ENCODE measurements at places on chromosomes 3 and 15. TPM values are rescaled to one million over a fixed set of nuclear protein-coding genes. Genes with fewer than 3 reads are reported as not detected.

- H3K27me3 ChIP-seq: no peaks in the 10 kb centered on the region
- H3K4me3 ChIP-seq: no peak overlapping the region
- H3K4me1 ChIP-seq: no peaks in the 10 kb centered on the region
- DNase-seq: no peak
- H3K36me3 ChIP-seq: no peaks in the 10 kb centered on the region
- H3K27ac ChIP-seq: no peak overlapping the region
Observed at GRCh38 chr3:179977356-179977755, 59.4 kb downstream of the PEX5L start.

- H3K27me3 ChIP-seq: no peaks in the 10 kb centered on the region
- no peaks in the 10 kb centered on the region for H3K4me1 ChIP-seq
Observed at GRCh38 chr3:155948476-155948875, 78.0 kb downstream of the GMPS start.

GRCh38 chr15:37788330-37788729 lies 146.1 kb upstream of the TMCO5A start:
- no peak overlapping the region for H3K27ac ChIP-seq
- H3K4me1 ChIP-seq: no peaks in the 10 kb centered on the region
- H3K27me3 ChIP-seq: no peaks in the 10 kb centered on the region
- no peak overlapping the region for H3K4me3 ChIP-seq

DNA sequence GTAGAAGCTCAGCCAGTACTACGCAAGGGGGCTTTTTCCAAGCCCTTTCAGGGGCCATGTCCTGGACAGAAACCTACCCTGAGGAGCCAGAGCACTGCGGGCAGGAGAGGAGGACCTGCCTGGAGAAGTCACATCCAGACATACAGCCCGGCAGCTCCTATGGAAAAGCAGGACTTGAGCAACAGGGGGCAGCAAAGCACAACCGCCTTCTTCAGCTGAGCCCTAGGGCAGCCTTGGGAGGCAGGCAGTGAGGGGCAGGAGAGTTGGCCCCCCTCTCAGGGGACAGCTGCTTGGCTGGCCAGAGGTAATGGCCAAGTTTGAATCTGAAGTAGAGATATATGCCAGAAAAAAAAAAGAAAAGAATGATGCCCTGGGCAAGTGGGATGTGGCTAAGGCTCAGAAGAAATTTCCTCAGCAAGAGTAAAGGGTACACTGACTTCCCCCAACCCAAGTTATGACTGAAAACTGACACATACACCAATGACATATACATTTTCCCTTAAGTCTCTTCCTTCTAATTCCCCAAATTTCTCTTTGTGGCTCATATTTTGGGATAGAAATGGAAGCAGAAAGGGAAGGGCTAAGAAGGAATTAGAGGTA lies 56.9 kb downstream of the CYP19A1 start:
- no peaks in the 10 kb centered on the region for H3K27me3 ChIP-seq
- H3K4me1 ChIP-seq: no peaks in the 10 kb centered on the region
- no peak overlapping the region for H3K4me3 ChIP-seq
- no peaks in the 10 kb centered on the region for H3K36me3 ChIP-seq
- DNase-seq: no peak

DNA sequence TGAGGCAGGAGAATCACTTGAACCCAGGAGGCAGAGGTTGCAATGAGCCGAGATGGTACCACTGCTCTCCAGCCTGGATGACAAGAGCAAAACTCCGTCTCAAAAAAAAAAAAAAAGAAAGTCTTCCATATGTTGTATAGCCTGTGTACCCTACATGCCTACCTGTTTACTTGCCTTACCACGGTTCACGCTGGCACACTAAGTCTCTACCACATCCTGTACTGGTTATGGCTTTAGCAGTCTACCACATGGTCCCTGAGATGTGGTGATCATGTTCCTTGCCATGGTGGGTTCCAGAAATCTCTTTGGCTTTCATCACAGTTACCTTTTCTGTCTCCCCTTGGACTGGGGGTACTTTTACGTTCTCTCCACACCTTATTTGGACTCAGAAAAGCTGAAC lies 63.8 kb upstream of the TBC1D5 start:
- no peak overlapping the region for H3K4me3 ChIP-seq
- H3K4me1 ChIP-seq: no peaks in the 10 kb centered on the region

ICE2 gene
- total RNA-seq: 21.5 TPM

DNA sequence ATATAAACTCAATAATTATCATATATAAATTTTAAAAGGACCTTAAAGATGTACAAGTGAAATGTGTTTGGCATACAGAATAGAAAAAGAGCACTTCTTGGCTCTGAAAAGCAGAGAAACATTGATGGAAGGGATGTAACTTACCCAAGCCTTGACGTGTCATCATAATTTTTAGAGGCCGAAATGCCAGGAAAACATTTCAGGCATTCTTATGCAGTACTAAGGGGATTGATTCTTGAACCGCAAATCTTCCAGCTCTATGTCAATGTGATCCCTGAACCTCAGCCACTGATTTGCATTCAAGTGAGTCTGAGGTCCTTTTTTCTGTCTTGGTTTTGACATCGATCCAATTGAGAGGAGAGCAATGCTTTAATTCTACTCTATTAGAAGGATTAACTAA lies 97.8 kb downstream of the CLDN1 start:
- H3K4me3 ChIP-seq: no peak overlapping the region
- H3K36me3 ChIP-seq: no peaks in the 10 kb centered on the region
- no peak overlapping the region for H3K27ac ChIP-seq
- no peaks in the 10 kb centered on the region for H3K4me1 ChIP-seq
- no peaks in the 10 kb centered on the region for H3K27me3 ChIP-seq
- no peak for DNase-seq

CHRD gene
- 12.3 TPM for total RNA-seq

GRCh38 chr3:115819785-115820384 lies 196.6 kb downstream of the GAP43 start:
- no peaks in the 10 kb centered on the region for H3K4me1 ChIP-seq
- DNase-seq: no peak
- H3K4me3 ChIP-seq: no peak overlapping the region
- H3K27ac ChIP-seq: no peak overlapping the region
- H3K36me3 ChIP-seq: no peaks in the 10 kb centered on the region
- no peaks in the 10 kb centered on the region for H3K27me3 ChIP-seq

TTLL13 gene
- total RNA-seq: 0.32 TPM

- H3K4me3 ChIP-seq: no peak overlapping the region
- no peak overlapping the region for H3K27ac ChIP-seq
- peaks cover 9% of the 10 kb centered on the region for H3K27me3 ChIP-seq
Observed at GRCh38 chr3:112966633-112967032, 8.3 kb downstream of the CD200R1 start.

DNA sequence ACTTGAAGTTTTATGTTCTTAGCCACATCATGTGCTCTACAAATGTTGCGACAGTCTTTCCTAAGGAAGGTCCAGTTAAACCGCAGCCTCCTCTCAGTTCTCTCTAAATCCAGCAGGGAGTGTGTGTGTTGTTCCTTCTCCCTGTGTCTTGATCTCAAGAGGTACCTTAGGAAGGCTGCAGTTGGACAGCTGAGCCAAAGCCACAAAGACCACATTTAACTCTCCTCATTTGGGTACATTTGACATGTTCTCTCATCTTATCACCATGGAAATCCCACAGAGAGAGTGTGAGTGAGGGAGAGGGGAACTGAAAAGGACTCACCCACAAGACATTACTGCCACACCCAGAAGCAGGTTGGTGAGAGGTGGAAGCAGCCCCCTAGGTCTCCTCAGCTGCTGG lies 79.5 kb downstream of the CD200R1L start:
- no peak for DNase-seq
- no peak overlapping the region for H3K4me3 ChIP-seq
- H3K27me3 ChIP-seq: no peaks in the 10 kb centered on the region
- H3K4me1 ChIP-seq: no peaks in the 10 kb centered on the region

GRCh38 chr3:23072693-23073092 lies 130.4 kb upstream of the UBE2E2 start:
- peaks cover 8% of the 10 kb centered on the region for H3K4me1 ChIP-seq
- H3K36me3 ChIP-seq: no peaks in the 10 kb centered on the region
- H3K27ac ChIP-seq: no peak overlapping the region
- no peak for DNase-seq

GRCh38 chr15:74845208-74845568 lies 2.2 kb upstream of the ULK3 start:
- peaks cover 28% of the 10 kb centered on the region for H3K4me1 ChIP-seq
- H3K27me3 ChIP-seq: no peaks in the 10 kb centered on the region
- H3K36me3 ChIP-seq: peaks cover 60% of the 10 kb centered on the region
- no peak for DNase-seq
- no peak overlapping the region for H3K4me3 ChIP-seq

DNA sequence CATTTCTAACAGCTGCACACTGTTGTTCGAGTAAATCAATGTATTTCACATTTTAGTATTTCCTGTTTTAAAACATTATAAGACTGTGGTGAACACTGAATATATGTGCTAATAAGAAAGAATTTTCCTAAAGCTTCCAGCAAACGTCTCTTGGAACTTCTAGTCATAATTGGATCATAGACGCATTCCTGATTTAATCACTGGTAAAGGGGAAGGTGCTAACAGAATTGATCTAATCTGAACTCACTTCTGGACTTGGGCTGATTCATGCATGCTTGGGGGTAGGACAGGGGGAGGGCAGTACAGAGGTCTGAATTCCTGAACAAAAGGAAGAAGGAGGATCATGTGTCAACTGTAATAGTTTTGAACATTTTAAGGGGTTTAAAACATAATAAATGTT lies 7.3 kb upstream of the LEKR1 start:
- H3K36me3 ChIP-seq: no peaks in the 10 kb centered on the region
- H3K27ac ChIP-seq: no peak overlapping the region
- DNase-seq: no peak
- H3K4me1 ChIP-seq: peaks cover 20% of the 10 kb centered on the region
- no peak overlapping the region for H3K4me3 ChIP-seq

- peaks cover 59% of the 10 kb centered on the region for H3K4me1 ChIP-seq
- H3K36me3 ChIP-seq: no peaks in the 10 kb centered on the region
- peak overlapping the region; percentile 94 for H3K27ac ChIP-seq
- H3K4me3 ChIP-seq: peak overlapping the region; percentile 84
- H3K27me3 ChIP-seq: no peaks in the 10 kb centered on the region
Observed at GRCh38 chr15:90530250-90531051, 728 bp downstream of the CRTC3 start.

GRCh38 chr3:126132751-126133511 lies 47.5 kb downstream of the ALDH1L1 start:
- no peaks in the 10 kb centered on the region for H3K27me3 ChIP-seq
- peaks cover 6% of the 10 kb centered on the region for H3K4me1 ChIP-seq
- H3K27ac ChIP-seq: no peak overlapping the region

DNA sequence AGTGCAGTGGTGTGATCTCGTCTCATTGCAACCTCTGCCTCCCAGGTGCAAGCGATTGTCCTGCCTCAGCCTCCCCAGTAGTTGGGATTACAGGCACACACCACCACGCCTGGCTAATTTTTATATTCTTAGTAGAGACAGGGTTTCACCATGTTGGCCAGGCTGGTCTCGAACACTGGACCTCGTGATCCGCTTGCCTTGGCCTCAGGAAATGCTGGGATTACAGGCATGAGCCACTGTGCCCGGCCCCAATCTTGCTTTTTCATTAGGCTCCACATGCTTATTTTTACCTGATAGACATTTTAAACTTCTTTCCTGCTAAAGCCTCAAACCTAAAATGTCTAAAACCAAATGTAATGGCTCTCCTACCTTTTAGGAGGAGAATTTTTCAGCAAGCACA lies 817.0 kb upstream of the NECTIN3 start:
- no peaks in the 10 kb centered on the region for H3K4me1 ChIP-seq
- no peak overlapping the region for H3K27ac ChIP-seq
- H3K27me3 ChIP-seq: no peaks in the 10 kb centered on the region
- H3K4me3 ChIP-seq: no peak overlapping the region
- no peak for DNase-seq

GRCh38 chr3:149493315-149494021 lies 19.0 kb downstream of the TM4SF4 start:
- no peaks in the 10 kb centered on the region for H3K36me3 ChIP-seq
- H3K4me1 ChIP-seq: no peaks in the 10 kb centered on the region
- H3K4me3 ChIP-seq: no peak overlapping the region
- no peak overlapping the region for H3K27ac ChIP-seq
- no peak for DNase-seq
- H3K27me3 ChIP-seq: no peaks in the 10 kb centered on the region

CLK3 gene
- total RNA-seq: 89.8 TPM

ZKSCAN7 gene
- total RNA-seq: 6.6 TPM

- H3K4me3 ChIP-seq: no peak overlapping the region
- no peaks in the 10 kb centered on the region for H3K36me3 ChIP-seq
- DNase-seq: no peak
- no peaks in the 10 kb centered on the region for H3K27me3 ChIP-seq
Observed at GRCh38 chr3:59549962-59550361, 500.1 kb upstream of the CFAP20DC start.

DNA sequence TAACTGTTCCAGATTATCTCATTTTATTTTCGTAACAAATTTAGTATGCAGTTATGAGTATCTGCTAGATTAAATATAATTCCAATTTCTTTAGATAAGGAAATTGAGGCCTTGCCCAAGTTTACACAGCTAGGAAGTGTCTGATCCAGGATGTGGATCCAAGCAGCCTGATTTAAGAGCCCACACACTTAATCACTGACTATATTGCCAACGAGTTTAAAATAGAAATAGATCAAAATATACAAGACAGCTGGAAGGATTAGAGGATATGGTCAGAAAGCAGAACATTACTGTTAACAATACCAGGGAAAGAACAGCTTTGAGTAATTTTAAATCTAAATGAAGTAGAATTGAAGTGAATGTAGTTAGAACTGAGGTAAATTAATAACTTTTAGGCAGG lies 215.2 kb downstream of the C3orf38 start:
- H3K36me3 ChIP-seq: no peaks in the 10 kb centered on the region
- H3K27ac ChIP-seq: no peak overlapping the region
- no peak overlapping the region for H3K4me3 ChIP-seq
- no peaks in the 10 kb centered on the region for H3K27me3 ChIP-seq

DNA sequence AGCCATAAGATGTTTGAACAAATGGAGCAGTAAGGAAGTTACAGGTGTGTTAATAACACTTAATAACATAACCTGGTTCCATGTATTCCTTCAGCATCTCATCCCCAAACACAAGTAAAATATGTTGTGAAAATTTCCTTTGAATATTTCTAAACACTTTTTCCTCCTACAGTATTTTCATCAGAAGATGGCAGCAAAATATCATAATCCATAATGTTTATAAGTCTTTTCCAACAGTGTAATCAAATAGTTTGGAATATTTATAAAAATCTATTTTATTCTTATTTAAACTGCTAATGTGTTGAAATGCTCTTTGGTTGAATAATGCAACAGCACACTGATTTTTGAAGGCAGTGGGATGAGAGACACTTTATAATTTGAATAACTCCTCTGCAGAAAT lies 1020.5 kb downstream of the OTOL1 start:
- no peaks in the 10 kb centered on the region for H3K36me3 ChIP-seq
- H3K27ac ChIP-seq: no peak overlapping the region
- H3K27me3 ChIP-seq: no peaks in the 10 kb centered on the region

DNA sequence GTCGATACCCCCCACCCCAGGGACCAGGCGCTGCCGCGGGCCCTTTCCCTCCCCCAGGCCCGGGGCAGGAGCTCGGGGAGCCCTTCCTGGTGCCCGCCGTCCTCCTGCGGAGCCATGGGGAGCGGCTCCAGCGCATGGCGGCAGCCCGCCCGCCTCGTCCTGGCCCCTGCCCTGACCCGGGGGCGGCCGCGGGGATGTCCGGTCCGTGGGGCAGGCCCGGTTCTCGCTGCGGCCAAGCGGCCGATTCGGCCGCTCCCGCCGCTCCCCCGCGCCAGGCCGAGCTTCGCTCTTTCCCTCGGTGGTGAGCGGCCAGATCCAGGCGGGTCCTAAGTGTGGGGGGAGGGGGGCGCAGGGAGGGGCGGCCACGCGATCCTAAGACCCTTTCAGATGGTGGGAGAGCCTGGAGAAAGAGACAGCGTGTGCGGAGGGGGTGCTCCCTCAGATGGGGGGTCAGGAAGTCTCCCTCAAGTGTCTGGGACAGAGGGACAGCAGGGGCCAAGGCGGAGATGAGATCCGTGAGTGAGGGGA lies 1.3 kb downstream of the NEIL1 start:
- H3K4me3 ChIP-seq: peak overlapping the region; percentile 90
- no peaks in the 10 kb centered on the region for H3K36me3 ChIP-seq
- H3K27me3 ChIP-seq: no peaks in the 10 kb centered on the region
- peak overlapping the region; percentile 80 for H3K27ac ChIP-seq
- no peak for DNase-seq

Data from esophagus muscularis mucosa (tissue), 4 donors.